IMR-90 (cell line): ENCODE measurements at places on chromosomes 1 and 21. TPM values are rescaled to one million over a fixed set of nuclear protein-coding genes. Genes with fewer than 3 reads are reported as not detected.

GRCh38 chr1:246907472-246907871 lies 24.3 kb downstream of the AHCTF1 start:
- DNase-seq, result peak; percentile 72

GRCh38 chr1:7430691-7431090 lies 340.4 kb upstream of the VAMP3 start:
- no peak for DNase-seq

DNA sequence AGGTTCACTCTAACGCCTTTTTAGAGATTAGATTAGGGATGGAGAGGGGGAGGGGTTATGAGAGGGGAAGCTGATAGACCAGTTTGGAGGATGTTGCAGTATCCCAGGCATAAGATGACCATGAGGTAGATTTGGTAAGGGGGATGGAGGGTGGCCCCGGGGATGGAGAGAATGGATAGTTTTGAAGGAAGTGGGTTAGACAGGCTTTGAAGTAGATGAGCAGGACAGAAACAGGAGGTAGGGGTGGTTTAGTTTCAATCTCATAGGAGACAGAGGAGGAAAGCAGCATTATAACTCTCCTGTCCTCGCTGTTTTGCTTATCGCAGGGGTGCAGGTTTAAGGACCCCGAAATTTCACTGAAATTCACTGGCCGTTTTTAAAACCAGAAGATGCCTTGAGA lies 11.8 kb downstream of the UBIAD1 start:
- DNase-seq, result no peak

GRCh38 chr1:29120367-29120766 lies 3.3 kb downstream of the TMEM200B start:
- DNase-seq, result no peak

DNA sequence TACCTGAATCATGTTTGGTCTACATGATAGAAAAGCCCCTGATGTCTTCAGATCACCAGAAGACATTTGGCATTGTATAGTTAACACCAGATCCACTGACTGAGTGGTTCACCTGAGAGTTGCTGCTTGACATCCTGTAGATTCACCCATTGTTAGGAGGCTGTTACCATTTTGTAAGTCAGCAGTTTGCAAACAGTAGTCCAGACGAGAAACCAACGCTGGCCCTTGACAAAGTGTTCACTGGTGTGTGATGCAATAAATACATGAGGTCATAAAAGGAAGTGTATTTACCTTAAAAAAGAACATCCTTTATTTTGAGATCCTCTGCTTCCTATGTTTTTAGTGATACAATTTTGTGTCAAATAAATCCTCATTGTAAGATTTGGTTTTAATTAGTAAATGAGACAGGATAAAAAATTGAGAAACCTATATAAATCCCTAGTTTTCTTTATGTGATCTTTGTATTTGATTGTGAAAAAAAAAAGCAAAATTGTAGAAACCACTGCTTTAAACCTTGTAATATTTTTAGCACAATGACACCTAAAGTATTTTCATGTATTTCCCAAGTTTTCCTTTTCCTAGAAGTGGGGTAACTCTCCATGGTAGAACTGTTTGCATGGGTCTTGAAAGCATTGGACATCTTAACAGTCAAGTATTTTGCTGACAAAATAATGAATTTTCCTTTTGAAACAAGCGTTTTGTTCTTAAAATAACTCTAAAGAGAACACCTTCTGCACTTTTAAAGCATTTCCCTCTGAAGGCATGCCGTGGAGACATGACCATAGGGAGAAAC lies 204.3 kb downstream of the FGGY start:
- DNase-seq, result no peak

GRCh38 chr1:177964336-177964735 lies 5.5 kb downstream of the SEC16B start:
- DNase-seq, result peak; percentile 43

- DNase-seq, result no peak
Observed at GRCh38 chr1:165443539-165444311, 1.2 kb downstream of the RXRG start.

DNA sequence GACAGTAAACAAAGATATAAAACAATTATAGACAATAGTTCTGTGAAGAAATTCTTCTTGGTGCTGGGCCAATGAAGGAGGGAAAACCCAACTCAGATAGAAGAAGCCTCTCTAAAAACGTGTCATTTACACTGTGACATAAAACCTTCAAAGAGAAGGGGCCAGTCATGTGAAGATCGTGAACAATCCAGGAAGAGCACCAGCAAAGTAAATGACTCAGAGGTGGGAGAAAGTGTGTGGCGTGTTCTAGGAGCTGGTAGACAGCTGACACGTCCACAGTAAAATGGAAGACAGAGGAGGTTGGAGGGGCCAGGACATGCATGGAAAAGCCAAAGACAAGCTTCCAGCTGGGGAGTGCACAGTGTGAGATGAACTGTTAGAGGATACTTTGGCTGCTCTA lies 143.6 kb downstream of the VAV3 start:
- DNase-seq, result no peak

DNA sequence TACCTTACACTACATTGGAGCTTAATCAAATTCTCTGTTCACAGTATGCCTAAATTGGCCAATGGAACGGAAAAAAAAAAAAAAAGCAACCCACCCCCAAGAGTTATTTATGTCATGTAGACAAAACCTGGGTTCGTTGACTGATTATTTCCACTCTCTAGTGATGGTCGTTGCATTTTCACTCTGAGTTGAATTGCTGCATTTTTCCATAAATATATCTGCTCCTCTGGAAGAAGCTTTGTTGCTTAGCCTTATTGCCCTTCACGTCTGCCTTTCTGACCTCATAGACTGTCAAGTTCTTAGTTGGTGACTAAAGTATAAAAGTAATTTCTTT lies 90.2 kb upstream of the RUNX1 start:
- no peak for DNase-seq

DNA sequence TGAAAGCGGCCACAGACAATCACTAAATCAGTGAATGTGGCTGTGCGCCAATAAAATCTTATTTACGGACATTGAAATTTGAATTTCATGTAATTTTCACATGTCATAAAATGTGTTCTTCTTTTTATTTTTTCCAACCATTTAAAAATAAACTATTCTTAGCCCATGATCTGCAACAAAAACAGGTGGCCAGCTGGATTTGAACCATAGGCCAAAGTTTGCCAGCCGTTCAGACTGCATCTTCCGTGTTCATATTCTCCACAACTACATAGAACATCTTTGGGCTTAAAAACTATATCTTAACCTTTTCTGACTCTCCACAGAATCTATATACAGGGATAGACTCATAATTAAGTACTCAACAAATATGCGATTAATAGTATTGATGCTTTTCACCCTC lies 81.2 kb upstream of the RALGPS2 start:
- DNase-seq, result no peak

GRCh38 chr21:34183331-34183928 lies 110.1 kb downstream of the MRPS6 start:
- DNase-seq, result no peak

DNA sequence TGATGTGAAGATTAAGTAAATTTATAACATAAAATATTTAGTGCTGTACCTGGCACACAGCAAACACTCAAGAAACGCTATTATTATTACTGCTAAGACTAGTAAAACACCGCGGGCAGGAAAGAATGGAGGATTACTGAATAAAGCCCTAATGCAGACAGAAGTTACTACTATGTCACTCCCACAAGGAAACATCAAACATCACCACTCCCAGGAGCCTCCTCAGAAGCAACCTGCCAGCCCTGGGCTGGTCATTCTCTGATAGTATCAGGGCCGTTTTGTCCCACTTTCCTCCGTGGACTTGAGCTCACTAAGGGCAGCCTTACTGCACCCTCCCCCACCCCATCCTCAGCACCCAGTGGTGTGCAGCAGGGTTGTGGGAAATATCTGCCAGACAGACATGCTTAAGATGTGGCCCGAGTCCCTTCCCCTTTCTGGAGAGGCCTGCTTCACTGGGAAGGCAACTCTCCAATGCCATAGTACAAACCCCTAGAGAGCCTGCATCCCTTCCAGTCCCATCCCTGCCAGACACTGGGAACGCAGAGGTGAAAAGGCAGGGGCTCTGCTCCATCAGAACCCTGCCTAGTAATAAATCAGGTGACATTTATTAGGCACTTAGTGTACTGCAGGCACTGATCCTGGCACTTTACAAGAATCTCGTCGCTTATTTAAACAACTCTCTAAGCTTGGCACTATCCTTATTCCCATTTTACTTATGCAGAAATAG lies 41.7 kb upstream of the ECE1 start:
- DNase-seq, result no peak

- no peak for DNase-seq
Observed at GRCh38 chr1:165855010-165855838, 27.8 kb downstream of the UCK2 start.

DNA sequence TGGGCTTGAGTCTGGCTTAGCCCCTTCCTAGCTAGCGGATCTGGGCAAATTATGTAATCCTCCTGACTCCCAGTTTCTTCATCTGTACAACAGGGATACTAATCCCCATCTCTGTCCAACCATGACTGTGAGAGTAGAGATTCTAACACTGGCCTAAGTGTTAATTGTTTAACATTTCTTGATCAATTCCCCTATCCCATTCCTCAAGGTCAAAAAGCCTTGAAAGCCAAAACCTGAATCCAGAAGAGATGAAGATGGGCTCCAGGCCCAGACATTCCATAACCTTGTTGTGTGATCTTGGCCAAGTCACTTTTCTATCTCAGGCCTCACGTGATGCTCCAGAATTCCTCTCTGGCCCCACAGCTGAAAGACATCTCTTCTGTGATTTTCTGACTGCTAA lies 18.8 kb upstream of the PHLDA3 start:
- no peak for DNase-seq

GRCh38 chr1:93205892-93206566 lies 25.5 kb downstream of the CCDC18 start:
- DNase-seq, result no peak

- DNase-seq, result no peak
Observed at GRCh38 chr1:240475832-240476231, 136.1 kb downstream of the GREM2 start.

DNA sequence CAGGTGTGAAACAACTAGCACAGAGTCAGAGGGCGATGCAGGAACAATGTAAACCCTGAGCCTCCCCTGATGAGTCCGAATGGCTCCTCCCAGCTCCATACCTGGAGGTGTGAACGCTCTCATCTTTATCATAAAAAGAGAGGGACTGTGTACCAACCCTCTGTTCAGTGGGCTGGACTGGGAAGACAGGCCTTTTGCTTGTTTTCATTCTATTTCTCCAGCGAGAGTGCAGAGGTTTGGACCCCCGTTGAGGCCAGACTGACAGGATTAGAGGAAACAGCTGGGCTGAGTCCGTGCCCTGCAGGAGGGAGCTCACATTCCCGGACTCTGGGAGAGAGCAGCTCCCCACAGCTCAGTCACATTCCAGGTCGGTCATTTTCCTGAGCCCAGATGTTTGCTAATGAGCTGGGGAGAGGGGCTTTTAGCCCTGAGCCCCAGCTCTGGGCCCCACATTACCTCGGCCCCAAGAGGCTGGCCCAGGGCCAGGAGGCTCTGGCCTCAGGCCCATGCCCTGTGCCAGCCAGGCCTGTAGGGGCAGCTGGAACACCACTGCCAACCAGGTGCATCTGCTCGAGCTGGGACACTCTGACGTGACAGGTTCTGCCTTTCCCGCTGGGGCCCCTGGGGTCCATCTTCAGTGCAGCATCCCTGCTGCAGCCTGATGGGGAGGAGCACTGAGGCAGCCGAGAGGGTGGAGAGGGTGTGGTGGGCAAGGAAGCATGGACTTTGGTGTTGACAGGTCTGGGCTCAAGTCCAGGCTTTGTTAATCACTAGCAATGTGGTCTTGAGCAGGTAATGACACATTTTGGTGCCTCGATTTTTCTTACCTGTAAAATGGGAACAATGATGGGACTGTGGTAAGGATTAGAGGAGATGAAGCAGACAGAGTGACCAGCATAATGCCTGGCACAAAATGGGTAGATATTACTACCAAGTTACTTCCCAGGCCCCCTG lies 3.5 kb upstream of the NBL1 start:
- peak; percentile 26 for DNase-seq

- peak; percentile 35 for DNase-seq
Observed at GRCh38 chr1:203045821-203046594, 19.7 kb downstream of the PPFIA4 start.

DNA sequence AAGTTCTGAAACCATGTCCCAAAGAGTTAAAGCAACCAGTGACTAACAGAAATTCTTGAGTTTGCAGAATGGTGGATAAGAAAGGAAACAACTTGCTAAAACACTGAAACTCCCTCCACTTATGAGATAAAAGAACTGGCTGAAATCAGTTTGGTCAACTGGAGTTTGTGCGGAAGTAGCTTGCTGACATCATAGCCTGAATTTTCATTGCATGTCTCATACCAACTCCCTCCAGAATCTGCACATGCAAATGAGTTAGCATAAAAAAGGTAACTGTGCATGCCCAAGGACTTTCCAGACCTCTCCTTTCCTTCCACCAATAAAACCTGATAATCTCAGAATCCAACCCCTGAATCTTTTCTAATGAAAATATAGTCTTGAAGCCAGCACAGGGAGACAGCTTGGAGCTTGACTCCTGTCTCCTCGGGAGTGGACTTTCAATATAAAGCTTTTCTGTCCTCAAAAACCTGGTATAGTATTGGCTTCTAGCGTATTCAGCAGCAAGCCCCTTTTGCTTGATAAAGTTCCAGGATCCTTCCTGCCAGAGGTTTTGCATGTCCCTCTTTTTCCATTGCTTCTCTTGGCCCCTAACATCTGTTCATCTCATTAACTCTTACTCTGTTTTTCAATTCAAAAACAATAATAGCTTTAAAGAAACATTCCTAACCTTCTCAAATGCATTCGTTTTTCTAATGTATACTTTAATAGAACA lies 785.8 kb upstream of the ADGRL4 start:
- peak; percentile 85 for DNase-seq

DNA sequence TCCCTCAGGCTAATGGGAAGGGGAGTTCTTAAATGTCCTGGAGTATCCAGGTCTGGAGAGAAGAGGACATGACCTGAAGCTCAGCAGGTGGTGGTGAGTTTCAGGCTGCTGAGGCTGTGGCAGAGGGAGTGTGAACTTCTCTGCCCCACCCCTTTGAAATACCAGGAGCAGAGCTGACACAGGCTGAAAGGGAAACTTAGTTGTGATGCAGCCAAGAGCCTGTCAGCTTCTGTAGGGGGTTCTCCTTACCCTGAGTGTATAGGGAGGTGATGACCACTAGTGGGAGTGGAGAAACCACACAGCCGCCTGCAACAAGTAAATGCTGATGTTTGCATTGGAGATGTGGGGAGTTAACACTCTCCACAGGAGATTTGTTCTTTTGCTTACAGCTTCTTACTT lies 152.3 kb downstream of the FCRL5 start:
- DNase-seq, result no peak

GRCh38 chr1:180157576-180158057 lies 2.9 kb downstream of the QSOX1 start:
- DNase-seq, result no peak

- DNase-seq, result no peak
Observed at GRCh38 chr1:63276624-63277023, 45.7 kb upstream of the FOXD3 start.

- no peak for DNase-seq
Observed at GRCh38 chr1:11898831-11899467, 27.3 kb downstream of the KIAA2013 start.

- no peak for DNase-seq
Observed at GRCh38 chr1:161071886-161072371, 2.2 kb upstream of the ARHGAP30 start.

The TRIM67 gene
- total RNA-seq, result not detected in 2 replicates

The ARMH1 gene
- 0.28 and 0.36 TPM in 2 replicates for total RNA-seq

The IQGAP3 gene
- 13.6 TPM in 2 replicates for total RNA-seq

The C1orf94 gene
- total RNA-seq, result not detected in 2 replicates

The BTG3 gene
- 22.4 and 29.2 TPM in 2 replicates for total RNA-seq

The CFHR4 gene
- total RNA-seq, result not detected in 2 replicates

The PCP4L1 gene
- not detected in 2 replicates for total RNA-seq

The NTMT2 gene
- total RNA-seq, result not detected in 2 replicates

The LMX1A gene
- total RNA-seq, result not detected in 2 replicates

The NFIA gene
- 2.2 TPM in 2 replicates for total RNA-seq

The OLFML2B gene
- 0.36 and 0.56 TPM in 2 replicates for total RNA-seq

The SZRD1 gene
- total RNA-seq, result 104 and 119 TPM in 2 replicates
